Femur (tissue), 1 donor: ENCODE measurements at places on chromosomes 12 and 14.

DNA sequence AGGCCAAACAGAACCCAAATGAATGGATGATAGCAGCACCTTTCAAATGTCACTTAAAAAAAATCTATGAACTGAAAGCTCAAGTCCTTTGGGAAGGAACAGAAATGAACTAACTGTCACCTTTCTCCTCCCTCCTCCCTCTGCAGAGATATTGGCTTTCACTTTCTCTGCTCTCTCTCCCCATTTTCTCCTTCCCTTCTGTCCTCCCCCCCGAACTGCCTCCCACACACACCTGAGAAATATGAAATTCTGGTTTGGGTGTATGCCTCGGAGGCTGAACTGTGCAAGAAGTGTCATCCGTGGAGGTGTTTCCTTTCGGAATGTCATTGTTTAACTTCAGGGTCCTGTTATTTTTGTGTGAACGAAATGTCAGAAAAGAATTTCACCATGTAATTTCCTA is 87.8 kb downstream of the NEDD1 start:
- no peak for DNase-seq

- no peak for DNase-seq
Observed at GRCh38 chr12:29562110-29562804, 64.8 kb upstream of the OVCH1 start.

DNA sequence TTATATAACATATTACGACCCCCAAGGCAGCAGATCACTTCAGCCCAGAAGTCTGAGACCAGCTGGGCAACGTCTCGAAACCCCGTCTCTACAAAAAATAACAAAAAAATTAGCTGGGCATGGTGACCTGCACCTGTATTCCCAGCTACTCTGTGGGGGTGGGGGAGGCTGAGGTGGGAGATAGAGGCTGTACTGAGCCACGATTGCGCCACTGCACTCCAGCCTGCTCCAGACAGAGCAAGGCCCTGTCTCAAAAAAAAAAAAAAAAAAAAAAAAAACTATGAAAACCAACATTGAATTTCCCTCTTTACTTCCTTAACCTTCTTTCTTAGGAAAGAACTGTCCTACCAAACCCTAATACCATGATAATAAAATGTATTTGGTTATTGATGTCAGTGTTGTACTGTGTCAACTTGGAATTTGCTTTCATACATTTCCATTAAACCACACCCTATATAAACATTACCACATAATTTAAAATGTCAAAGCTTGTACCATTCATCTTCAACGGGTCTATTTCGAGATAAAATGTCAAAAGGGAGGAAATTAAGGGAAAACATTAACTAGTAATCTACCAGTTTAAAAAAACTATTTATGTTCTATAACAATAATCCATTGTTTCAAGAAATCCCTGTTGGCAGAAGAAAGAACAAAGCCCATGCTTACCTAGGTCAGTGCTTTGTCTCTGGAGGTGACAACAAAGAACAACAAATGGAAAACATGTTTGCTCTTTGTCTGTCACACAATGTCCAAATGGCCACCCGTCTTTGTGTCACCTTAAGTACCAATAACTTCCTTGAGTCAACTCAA is 17.4 kb downstream of the GALNT4 start:
- no peak for DNase-seq

DNA sequence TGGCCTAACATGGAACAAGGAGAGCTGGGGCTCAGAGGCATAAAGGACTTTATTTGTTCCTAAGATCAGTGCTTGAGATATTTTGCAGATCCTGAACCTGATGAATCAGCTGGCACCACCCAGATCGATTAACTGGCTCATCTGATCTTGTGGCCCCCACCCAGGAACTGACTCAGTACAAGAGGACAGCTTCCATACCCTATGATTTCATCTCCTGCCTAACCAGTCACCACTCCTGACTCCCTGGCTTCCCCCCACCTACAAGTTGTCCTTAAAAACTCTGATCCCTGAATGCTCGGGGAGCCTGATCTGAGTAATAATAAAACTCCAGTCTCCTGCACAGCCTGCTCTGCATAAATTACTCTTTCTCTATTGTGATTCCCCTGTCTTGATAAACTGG is 5.1 kb downstream of the C12orf56 start:
- DNase-seq, result no peak

GRCh38 chr12:30784508-30784907 is 29.8 kb upstream of the CAPRIN2 start:
- DNase-seq, result no peak

GRCh38 chr12:122807651-122808050 is 27.6 kb upstream of the HIP1R start:
- no peak for DNase-seq

- peak; percentile 18 for DNase-seq
Observed at GRCh38 chr14:28102001-28102400, 664.6 kb upstream of the FOXG1 start.

GRCh38 chr12:41907021-41907420 is 237.7 kb downstream of the GXYLT1 start:
- no peak for DNase-seq

DNA sequence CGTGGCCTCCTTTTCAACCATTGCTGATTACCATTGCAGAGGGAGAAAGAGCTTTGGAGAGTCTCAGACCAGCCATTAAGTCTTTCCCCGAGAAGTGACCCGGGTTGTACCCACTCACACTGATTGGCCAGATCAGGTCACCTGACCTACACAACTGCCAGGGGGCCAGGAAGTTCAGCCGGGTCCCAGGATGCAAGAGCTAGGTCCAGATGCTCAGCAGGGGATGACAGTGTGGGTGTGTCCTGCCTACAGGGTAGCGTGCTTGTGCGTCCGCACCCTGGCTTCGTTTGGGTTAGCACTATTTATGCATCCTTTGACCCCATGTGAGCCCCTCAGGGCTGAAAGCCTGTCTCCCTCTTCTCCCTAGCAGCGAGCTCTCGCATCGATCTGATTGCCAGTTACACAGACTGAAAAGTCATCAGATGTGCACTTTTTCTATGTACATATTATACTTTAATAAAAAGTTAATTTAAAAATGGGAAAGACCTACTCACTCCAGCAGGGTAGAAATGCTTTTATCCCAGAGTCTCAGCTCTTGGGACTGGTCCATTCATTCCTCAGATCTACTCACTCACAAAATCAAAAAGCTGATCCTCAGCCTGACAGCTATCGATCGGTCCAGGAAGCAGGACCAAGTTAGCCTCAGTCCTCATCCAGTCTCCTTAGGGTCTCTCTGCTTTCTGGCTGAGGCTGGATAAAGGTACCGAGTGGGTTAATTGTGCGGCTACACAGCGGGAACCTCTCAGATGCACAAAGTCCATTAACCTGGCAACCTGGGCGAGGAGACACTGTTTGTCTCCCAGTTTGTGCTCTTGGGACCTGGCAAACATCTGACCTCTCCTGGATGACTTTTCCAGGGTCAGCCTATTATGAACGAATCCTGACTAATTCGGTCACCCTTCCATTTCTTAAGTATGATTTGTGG is 68.0 kb downstream of the SERPINA3 start:
- DNase-seq, result peak; percentile 46

DNA sequence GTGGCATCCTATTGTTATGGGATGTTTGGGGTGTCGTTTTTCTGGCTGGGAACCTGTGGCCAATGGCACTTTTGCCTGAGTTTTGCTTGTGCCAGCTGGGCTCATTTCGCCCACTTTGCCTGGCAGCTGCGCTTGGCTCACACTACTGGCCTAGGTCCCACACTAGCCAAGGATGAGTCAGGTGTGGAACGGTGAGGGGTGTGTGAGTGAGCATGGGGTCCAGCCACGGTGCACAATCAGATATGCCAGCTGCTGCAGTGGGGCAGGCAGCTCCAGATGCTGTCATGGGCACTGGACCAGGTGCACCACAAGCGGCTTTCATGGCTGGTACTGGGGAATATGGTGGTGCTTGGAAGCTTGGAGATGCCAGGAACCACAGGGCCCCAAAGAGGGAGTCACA is 21.5 kb downstream of the TRHDE start:
- no peak for DNase-seq

GRCh38 chr14:25411781-25412757 is 362.1 kb upstream of the STXBP6 start:
- peak; percentile 49 for DNase-seq

DNA sequence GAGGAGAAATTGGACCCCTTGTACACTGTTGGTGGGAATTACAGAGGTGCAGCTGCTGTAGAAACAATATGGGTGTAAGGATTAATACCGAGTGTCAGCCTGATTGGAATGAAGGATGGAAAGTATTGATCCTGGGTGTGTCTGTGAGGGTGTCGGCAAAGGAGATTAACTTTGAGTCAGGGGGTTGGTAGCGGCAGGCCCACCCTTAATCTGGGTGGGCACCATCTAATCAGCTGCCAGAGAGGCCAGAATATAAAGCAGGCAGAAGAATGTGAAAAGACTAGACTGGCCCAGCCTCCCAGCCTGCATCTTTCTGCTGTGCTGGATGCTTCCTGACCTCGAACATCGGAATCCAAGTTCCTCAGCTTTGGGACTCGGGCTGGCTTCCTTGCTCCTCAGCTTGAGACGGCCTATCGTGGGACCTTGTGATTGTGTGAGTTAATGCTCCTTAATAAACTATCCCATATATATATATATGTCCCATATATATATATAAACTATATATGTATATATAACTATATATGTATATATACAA is 38.4 kb upstream of the PPP2R5C start:
- DNase-seq, result no peak

DNA sequence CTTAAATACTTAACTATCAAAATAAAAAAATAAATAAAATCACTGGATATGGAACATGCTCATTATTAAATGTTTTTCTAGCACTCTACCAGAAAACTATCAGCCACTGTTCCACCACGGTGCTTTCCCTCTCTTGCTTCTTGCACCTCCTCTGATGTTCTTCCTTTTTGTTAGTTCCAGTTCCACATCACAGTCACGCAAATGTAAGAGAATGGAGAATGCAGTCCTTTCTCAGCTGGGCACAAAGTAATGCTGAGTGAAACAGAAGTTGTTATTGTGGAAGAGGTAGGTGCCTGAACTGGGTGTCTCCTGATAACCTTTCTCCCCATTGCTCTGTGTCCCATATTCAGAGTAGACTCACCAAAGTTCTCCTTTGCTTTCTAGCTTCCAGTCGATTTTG is 1116.9 kb upstream of the TMEM132C start:
- no peak for DNase-seq

GRCh38 chr14:40229676-40230075 is 797.4 kb upstream of the FBXO33 start:
- no peak for DNase-seq

- DNase-seq, result no peak
Observed at GRCh38 chr12:86526060-86526595, 269.9 kb upstream of the MGAT4C start.

DNA sequence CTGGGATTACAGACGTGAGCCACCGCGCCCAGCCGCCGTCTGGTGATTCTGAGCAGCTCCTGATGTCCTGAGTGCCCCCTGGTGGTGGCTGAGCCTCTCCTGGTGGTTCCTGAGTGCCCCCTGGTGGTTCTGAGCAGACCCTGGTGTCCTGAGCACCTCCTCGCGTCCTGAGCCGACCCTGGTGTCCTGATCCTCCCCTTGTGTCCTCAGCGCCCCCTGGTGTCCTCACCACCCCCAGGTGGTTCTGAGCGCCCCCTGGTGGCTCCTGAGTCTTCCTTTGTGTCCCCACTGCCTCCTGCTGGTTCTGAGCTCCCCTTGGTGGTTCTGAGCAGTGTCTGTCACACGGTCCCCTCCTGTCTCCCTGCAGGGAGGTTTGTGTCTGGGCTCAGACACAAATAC is 1304.9 kb downstream of the TMEM121 start:
- DNase-seq, result no peak

- DNase-seq, result no peak
Observed at GRCh38 chr12:40681148-40681547, 11.1 kb upstream of the CNTN1 start.

DNA sequence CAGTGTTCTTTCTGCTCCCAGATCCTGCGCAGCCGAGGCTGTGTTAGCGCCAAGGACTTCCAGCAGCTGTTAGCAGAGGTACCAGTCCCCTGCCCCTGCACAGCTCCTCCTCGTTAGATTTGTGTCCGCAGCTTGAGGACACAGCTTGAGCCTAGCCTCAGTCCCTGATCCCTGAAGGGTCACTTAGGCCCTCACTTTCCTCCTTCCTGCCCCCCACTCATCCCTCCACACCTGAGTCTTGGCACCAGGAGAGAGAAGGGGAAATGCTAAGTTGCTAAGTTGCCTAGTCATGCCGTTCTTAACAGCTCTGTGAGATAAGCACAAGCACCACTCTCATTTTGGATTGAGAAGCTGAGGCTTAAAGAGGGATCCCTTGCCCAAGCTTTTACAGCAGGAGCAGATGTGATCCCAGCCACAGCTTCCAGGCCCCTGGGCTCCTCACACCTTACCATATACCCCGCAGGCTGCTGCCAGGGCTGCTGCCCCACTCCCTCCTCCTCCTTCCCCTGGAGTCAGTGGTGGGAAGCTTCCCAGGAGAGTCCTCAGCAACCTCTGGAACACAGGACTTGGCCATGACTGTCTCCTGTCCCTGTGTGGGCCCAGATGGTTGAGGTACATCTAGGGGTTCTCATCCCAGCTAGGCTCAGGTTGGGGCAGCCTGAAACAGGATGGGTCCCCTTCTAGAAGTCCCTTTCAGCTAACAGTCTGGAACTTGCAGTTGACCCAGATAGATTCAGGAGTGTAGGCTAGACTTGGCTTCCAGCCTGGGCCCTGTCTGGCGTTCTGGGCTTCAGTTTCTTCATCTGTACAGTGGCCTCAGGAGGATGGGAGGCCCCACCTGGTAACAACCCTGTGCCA is 975 bp downstream of the OGFOD2 start:
- no peak for DNase-seq

- no peak for DNase-seq
Observed at GRCh38 chr14:38056270-38056669, 151.4 kb upstream of the SSTR1 start.

DNA sequence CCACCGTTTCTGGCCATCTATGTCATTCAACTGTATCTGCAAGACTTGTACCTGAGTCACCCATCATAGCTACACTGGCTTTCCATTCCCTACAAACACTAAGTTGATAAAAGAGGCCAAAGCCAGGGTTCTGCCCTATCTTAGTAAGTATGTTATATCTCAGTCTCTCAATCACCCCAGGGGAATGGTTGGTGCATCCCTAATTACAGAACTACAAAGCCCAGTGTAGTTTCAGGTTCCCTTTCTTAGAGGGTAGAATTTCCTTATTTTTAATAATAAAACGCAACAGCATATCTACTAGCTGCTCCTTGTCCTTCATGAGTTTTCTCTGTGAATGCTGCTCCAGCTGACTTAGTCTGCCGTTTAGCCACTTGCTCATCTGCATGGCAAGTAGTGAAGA is 57.6 kb downstream of the ST8SIA1 start:
- no peak for DNase-seq
